Naive B cell (primary cell): ENCODE measurements at places on chromosomes 7 and 10. TPM values are rescaled to one million over a fixed set of nuclear protein-coding genes. Genes with fewer than 3 reads are reported as not detected.

DNA sequence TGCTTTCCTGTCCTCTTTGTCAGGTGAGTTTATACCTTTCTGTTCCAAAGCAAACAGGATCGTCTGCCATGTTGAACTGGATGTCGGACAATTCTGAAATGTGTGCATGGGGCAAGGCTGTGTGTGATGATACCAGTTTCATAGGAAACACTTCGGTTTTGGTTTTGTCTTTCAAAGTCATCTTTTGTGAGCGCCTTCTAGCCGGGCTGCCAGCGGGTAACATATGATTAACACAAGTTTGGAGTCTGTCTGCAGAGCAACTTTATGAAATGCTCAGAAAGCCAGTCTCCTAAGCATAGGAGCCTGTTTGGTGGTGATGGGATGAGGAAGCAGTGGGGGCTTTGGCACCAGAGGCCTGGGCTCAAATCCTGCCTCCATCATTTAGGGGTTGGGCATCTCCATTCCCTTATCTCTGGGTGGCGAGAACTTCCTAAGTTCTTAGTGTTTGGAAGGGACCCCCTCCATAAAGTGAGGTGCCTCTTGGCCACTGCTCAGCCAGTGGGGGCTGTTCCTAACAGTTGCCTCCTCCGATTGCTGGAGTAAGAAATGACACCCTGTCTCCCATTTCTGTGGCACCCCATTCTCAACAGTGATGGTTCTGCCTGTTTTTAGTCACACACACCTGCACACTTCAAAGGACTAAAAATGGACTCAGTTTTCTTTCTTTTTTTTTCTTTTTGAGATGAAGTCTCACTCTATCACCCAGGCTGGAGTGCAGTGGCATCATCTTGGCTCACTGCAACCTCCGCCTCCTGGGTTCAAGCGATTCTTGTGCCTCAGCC, 36.8 kb downstream of the CUX1 start:
- DNase-seq, result no peak

DNA sequence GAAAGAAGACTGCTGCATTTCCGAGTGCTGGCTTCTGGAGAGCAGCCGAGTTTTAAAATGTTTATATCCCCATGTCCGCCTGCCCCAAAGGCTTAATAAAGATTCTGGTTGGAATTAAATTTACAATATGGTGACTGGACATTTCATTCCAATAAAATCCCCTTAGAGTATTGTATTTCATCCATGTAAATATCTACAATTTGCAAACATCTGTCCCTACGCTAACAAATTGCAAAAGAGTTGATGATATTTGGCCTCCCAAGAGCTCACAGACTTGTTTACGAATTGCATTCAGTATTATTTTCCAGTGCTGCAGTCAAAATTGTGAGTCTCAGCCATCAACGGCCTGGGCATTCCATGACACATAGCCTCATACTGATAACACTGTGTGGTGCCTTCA, 50.1 kb downstream of the PLEKHS1 start:
- DNase-seq, result no peak

DNA sequence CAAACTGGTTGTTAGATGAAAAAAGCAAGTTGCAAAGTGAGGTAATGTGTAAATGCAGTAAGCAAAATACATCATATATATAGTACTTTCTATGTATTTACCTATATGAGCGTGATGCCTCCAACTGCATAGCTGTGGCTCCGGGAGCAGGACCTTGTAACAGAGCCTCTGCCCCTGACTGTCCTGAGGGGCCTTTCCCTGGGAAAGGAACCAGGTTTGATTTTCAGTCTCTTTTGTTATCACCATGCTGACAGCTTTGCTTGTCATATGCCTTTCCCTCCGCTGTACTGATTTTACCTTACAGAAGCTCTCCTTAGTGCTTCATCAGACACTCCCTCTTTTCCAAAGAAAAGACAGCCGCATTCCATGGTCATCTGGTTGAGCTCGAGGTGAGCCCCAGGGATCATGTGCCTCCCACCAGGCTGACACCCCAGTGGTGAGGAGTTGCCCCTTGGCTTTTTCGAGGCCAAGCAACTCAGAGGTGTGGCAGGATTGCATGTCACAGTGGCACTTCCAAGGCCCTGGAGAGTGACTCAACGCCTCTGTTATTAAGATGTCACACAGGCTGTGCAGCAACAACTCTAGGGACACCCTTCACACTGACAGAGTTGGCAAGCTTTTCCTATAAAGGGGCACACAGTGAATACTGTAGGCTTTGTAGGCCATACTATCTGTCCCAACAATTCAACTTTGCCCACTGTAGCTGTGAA, 78.9 kb downstream of the ALOX5 start:
- DNase-seq, result no peak

DNA sequence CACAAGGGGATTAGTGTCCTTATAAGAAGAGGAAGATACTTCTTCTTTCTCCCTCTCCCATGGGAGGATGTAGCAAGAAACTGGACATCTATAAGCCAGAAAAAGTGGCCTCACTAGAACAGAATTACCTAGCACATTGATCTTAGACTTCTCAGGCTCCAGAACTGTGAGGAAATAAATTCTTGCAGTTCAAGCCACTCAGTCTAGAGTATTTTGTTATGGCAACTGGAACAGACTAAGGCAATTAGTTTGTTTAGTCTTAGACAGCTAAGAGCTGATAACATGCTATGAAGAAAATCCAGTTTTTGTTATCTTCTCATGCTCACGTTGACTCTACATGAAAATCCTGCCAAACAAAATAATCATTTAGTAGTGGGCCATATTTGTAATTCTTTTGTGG, 627.6 kb upstream of the PHF14 start:
- DNase-seq, result no peak

GRCh38 chr7:124171068-124171467, 138.2 kb upstream of the TMEM229A start:
- no peak for DNase-seq

- DNase-seq, result no peak
Measured at GRCh38 chr7:142804728-142805207, 34.0 kb downstream of the PRSS2 start.

DNA sequence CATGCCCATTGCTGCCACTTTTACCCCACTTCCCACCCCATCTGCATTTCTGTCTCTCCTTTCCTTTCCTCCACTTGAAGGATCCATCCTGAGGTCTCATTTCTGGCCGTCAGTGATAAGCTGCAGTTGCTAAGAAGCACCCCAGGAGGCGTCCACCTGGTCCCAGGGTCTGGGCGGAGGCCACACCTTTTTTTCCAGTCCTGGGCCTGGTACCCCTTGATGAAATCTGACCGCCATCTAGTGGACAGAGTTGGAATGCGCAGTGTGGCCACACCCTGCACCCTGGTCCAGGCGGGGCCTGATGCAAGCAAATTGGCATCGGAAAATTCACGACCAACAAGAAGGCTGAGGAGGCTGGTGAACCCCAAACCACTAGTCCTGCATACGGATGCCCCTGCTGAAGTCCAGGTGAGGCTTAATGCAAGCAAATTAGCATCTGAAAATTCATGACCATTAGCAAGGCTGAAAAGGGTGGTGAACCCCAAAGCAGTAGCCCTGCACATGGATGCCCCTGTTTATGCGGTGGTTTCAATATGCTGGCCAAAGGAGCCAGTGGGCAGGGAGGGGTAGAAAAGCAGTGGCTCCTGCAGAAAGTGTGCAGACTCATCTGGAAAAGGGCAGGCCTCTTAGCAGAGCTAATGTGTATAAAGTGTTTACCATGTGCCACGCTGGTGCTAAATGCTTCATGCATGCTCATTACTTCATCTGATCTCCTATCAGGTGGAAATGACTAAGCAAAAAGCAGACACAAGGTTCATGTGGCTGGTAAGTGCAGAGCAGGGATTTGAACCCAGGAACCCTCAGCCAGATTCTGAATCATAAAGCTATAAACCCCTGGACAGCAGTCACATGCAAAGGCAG, 43.2 kb downstream of the GPAM start:
- peak; percentile 45 for DNase-seq

Gene ANKRD22
- polyA plus RNA-seq, result not detected

Gene GIMAP7
- polyA plus RNA-seq, result 1.8 TPM

Gene CFAP69
- not detected for polyA plus RNA-seq

Gene MLXIPL
- not detected for polyA plus RNA-seq

Gene ADCY1
- polyA plus RNA-seq, result not detected

Gene PPP1R3C
- polyA plus RNA-seq, result not detected
